ENCODE measurements at places on chromosomes 3 and 15. TPM values are rescaled to one million over a fixed set of nuclear protein-coding genes. Genes with fewer than 3 reads are reported as not detected.

The CCDC54 gene
- total RNA-seq = not detected

The ATP13A5 gene
- not detected for total RNA-seq

The HES1 gene
- total RNA-seq = 2.2 TPM

The GPR27 gene
- not detected for total RNA-seq

The LIPH gene
- under 0.01 TPM for total RNA-seq

The AGTR1 gene
- total RNA-seq = 3.0 TPM

The GOLGA6D gene
- total RNA-seq = not detected

The RAD18 gene
- 8.0 TPM for total RNA-seq

The SNURF gene
- 1.7 TPM for total RNA-seq

The CLSTN2 gene
- 0.24 TPM for total RNA-seq

The CORO2B gene
- 11.9 TPM for total RNA-seq

The SPTSSB gene
- not detected for total RNA-seq

The RABL3 gene
- total RNA-seq = 10.9 TPM

The DOCK3 gene
- under 0.01 TPM for total RNA-seq

The PCOLCE2 gene
- total RNA-seq = 2.6 TPM

The CCR9 gene
- not detected for total RNA-seq

The CCR3 gene
- total RNA-seq = not detected

The LSAMP gene
- total RNA-seq = 1.6 TPM

The IRAK2 gene
- 4.2 TPM for total RNA-seq

The DNAH12 gene
- not detected for total RNA-seq

The C2CD4A gene
- total RNA-seq = not detected

The MAPKAPK3 gene
- 32.2 TPM for total RNA-seq

The MUSTN1 gene
- total RNA-seq = not detected

The SLC2A2 gene
- not detected for total RNA-seq

The UMPS gene
- 10.1 TPM for total RNA-seq

The CADPS gene
- total RNA-seq = 1.9 TPM

The DGKG gene
- not detected for total RNA-seq

The TBC1D23 gene
- 35.8 TPM for total RNA-seq

The POMGNT2 gene
- total RNA-seq = 22.4 TPM

The ALPK3 gene
- 3.1 TPM for total RNA-seq

The PLSCR5 gene
- not detected for total RNA-seq
